ENCODE measurements at places on chromosomes 7 and 10. TPM values are rescaled to one million over a fixed set of nuclear protein-coding genes. Genes with fewer than 3 reads are reported as not detected.

The CRTAC1 gene
- total RNA-seq = 4.3 TPM

The CPN1 gene
- total RNA-seq = not detected

The AFAP1L2 gene
- total RNA-seq = 13.3 TPM

The COL28A1 gene
- 3.0 TPM for total RNA-seq

The CDK1 gene
- 0.71 TPM for total RNA-seq

The ABCC2 gene
- total RNA-seq = 1.2 TPM

The VSTM2A gene
- total RNA-seq = not detected

The ELOVL3 gene
- total RNA-seq = not detected

Data from thoracic aorta (tissue), 2 donors.